Hindlimb muscle (tissue), 1 donor: ENCODE measurements at places on chromosomes 12 and 14.

- DNase-seq = peak; percentile 74
These were observed 110.4 kb downstream of the ZFP36L1 start for GRCh38 chr14:68682166-68683103.

DNA sequence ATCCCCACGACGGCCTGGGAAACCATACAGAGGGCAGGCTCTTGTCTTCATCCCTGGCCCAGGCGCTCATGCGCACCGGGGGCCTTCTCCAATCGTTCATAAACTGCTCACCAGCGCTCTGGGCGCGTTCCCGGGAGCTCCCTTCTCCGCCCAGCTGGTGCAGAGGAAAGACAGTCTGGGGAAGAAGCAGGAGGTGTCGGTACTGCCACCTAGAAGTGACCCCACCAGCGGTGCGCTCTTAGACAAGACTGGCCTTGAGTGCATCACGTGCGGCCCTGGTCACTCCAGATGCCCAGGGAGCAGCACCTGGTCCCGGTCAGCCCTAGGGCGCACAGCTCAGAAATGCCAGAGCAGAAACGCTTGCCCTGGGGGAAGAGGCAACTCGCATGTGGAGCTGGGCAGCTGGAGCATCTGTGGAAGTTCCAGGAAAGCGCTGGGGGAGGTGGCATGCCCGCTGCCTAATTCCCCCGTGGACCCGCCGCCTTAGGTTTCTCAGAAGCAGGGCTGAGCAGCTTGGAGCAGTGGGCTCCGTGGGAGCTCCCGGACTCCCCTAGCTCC lies 2.5 kb downstream of the GSC start:
- no peak for DNase-seq

GRCh38 chr12:24731596-24731995 lies 217.3 kb downstream of the BCAT1 start:
- DNase-seq = no peak

GRCh38 chr12:115838952-115839351 lies 438.5 kb downstream of the MED13L start:
- no peak for DNase-seq

DNA sequence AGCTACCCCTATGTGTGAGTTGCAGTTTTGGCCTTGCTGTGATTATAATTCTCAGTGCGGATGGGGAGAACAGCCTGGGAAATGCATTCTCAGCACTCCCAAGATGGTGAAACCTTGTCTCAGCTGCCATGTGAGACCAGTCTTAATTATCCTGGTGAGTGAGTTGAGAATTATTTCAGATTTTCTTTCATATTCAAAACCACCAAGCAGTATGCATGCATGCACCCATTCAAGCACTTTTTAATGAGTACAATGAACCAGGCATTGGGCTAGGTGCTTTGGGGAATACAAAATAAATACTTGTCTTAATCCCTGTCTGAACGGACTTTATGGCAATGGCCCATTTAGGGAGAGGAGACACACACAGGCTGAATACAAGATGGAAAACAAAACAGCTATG lies 94.7 kb downstream of the PTPN11 start:
- DNase-seq = no peak

DNA sequence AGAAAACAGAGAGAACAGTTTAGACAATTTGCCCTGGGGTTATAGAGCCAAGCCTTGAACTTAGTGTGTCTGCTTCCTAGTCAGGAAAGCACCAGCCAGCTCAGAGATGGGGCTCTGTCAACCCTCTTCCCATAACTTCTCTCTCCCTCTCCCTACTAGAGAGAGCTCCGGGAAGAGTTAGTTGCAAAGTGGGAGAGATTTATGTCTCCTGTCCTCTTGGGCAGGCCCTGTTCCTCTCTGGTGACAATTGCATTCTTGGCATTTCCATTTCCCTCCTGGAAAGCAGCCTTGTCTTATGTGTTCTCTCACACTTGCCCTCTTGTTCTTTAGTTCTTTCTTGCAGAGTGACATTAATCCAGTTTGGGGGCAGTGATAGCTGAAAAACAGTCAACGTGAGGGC lies 42.1 kb upstream of the TUNAR start:
- DNase-seq = no peak

GRCh38 chr12:72995616-72996015 lies 723.4 kb downstream of the TRHDE start:
- no peak for DNase-seq

- no peak for DNase-seq
These were observed 102.1 kb upstream of the FSCB start for GRCh38 chr14:44609201-44609600.

DNA sequence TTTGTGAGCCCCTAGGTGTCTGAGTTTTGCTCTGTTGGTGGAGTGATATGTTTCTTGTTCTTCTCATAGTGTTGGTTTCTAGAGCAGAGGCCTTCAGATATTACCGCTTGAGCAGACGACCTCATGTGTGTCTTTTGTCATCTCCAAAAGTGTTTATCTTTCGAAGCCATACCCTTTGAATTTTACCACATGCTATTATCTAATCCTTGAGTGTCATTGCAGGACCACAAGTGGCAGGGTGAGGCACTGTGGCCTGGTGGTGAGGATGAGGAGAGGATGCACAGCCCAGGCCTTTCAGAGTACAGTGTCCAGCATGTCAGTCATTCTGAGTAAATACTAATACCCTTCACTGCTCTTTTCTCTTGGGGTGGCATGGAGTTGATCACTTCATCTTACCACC lies 57.2 kb upstream of the CISTR start:
- DNase-seq = no peak

GRCh38 chr12:71162832-71163763 lies 5.3 kb upstream of the TSPAN8 start:
- no peak for DNase-seq

- no peak for DNase-seq
These were observed 228.6 kb upstream of the E2F7 start for GRCh38 chr12:77294016-77294415.
